Bronchial epithelial cell (primary cell): ENCODE measurements at places on chromosomes 2 and 18. TPM values are rescaled to one million over a fixed set of nuclear protein-coding genes. Genes with fewer than 3 reads are reported as not detected.

DNA sequence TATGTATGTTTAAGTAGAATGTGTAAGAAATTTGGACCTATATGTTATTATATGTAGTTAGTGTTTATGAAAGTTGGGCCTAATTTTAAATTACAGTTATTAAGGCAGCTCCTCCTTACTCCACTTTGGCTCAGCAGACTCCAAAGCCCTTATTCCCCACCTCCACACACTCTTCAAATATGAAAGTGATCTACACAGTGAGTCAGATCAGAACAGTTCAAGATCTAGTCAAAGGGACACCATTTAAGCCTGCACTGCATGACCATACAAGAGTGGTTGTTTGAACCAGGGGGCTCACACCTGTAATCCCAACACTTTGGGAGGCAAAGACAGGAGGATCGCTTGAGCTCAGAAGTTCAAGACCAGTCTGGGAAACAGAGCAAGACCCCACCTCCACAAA is 21.2 kb upstream of the PMAIP1 start:
- no peak for DNase-seq

DNA sequence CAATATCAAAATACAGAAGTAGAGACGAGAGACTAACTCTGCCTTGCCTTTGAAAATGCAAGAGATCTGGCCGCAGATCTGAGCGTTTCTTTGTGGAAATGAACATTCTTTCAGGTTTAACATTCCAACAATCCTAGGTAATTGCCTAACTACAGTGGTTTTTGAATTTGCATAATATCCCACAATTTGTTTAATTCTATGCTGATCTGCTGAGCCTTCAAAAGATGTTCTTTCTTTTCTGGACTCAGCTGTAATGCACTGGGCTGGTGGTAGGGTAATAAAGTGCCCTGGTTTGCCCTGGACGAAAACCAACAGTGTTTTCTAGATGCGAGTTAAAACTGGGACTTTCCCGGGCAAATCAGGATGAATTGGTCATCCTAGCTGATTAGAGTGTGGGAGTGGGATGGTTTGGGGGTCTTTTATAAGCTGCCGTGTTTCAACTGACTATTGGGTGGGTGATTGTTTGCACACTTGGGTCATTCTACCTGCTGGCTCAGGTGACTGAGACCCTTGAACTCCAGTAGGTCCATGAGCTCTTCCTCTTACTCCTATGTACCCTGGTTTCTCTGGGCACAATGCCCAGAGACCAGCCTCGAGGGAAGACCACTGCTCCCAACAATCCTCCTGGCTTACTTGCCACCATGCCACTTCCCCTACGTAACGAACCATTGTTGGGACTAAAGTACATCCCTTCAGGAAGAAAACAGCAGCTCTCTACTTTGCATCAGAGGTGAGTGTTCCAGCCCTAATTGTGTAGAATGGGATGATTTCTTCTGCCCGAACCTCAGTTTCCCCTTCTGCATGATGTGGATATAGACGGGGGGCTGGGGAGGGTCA is 3.4 kb upstream of the PAX8 start:
- DNase-seq = no peak

Gene CD207
- total RNA-seq = not detected in 2 replicates

Gene SPATA3
- not detected in 2 replicates for total RNA-seq
